ENCODE measurements at places on chromosomes 3 and 15.

DNA sequence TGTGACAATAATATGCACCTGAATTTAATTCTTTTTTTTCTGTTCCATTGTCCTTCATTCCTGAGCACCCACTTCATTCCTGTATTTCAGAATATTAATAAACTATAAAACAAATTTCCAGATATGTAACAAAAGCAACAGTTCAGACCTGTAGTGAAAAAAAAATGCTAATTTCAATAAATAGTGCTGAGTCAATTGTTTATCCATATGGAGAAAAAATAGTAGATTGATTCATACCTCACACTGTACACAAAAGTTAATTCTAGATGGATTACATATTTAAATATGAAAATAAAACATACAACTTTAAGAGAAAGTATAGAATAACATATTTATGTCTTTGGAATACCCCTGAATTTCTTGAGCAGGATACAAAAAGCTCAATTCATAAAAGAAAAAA is 43.9 kb upstream of the KCNH8 start:
- DNase-seq: no peak

- no peak for DNase-seq
These were observed 108.2 kb downstream of the TBL1XR1 start for GRCh38 chr3:177089110-177089509.

- no peak for DNase-seq
These were observed 204.3 kb downstream of the BBX start for GRCh38 chr3:107727102-107727501.

- DNase-seq: no peak
These were observed 8.2 kb upstream of the LCTL start for GRCh38 chr15:66573719-66574595.

DNA sequence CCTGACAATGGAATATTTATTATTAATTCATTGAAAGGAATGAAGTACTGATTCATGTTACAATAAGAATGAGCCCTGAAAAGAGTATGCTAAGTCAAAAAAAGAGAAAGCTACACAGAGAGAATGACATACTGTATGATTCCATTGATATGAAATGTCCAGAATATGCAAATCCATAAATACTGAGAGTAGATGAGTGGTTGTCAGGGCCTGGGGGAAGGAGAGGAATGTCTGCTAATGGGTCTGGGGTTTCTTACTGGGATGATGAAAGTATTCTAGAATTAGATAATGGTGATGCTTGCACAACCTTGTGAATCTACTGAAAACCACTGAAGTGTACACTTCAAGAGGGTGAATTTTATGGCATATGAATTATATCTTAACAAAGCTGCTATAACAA is 79.9 kb upstream of the HACD2 start:
- no peak for DNase-seq

GRCh38 chr15:68550498-68551295 is 28.1 kb upstream of the CORO2B start:
- peak; percentile 87 for DNase-seq

DNA sequence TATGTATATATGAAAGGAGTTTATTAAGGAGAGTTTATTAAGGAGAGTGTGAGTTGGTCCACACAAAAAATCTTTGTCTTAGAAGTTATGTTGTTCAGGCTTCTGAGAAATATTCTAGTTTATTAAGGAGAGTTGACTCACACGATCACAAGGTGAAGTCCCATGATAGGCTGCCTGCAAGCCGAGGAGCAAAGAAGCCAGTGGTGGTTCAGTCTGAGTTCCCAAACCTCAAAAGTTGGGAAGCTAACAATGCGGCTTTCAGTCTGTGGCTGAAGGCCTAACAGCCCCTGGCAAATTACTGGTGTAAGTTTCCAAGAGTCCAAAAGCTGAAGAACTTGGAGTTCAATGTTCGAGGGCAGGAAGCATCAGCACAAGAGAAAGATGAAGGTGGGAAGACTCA is 42.4 kb upstream of the DAZL start:
- no peak for DNase-seq

- no peak for DNase-seq
These were observed 13.9 kb downstream of the UPK1B start for GRCh38 chr3:119187266-119187665.

DNA sequence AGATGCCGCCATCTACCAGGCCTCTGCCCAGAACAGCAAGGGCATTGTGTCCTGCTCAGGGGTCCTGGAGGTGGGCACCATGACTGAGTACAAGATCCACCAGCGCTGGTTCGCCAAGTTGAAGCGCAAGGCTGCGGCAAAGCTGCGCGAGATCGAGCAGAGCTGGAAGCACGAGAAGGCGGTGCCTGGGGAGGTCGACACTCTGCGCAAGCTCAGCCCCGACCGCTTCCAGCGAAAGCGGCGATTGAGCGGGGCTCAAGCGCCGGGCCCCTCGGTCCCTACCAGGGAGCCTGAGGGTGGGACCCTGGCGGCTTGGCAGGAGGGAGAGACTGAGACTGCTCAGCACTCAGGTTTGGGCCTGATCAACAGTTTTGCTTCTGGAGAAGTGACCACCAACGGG is 22.6 kb downstream of the ALPK3 start:
- no peak for DNase-seq

GRCh38 chr3:25457671-25458419 is 29.8 kb downstream of the RARB start:
- DNase-seq: no peak

DNA sequence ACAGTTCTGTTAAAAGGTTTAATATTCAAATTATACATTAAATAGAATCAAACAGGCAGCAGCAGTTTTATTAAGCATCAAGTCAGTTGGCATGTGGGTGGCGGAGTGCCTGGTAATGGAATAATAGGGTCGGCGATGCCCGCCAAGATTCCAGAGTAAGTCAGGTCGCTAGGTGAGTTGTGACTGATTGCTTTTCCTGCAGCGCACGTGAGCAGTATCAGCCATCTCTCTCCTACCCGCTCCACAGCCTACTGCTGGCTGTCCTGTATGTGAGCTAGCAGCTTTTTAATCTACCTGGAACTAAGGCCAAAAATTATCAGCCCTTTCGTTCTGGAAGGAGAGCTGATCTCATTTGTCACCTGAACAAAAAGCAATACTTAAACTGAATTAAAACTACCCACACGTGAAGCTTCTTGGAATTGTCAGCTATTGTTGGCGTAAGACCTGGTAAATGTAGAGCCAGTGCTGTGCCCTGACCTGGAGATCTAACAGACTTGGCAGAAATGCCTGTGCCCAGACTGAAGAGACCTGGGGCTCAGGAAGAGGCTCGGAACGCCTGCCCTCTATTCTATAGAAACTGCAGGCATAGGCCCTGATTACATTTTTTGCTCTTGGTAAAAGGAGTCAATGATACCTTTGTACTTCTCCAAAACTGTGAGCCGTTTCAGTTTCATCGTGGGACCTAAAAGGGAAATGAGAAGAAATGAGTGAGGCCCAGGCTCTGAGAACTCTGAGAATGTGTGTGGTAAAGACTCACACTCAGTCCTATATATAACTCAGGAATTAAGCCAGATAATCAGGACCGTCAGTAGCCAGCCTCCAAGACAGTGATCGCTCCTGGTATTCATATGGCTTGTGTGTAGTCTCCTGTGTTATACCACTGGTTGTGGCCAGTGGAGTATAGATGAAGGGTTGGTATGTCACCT is 21.9 kb downstream of the IDH3A start:
- no peak for DNase-seq

DNA sequence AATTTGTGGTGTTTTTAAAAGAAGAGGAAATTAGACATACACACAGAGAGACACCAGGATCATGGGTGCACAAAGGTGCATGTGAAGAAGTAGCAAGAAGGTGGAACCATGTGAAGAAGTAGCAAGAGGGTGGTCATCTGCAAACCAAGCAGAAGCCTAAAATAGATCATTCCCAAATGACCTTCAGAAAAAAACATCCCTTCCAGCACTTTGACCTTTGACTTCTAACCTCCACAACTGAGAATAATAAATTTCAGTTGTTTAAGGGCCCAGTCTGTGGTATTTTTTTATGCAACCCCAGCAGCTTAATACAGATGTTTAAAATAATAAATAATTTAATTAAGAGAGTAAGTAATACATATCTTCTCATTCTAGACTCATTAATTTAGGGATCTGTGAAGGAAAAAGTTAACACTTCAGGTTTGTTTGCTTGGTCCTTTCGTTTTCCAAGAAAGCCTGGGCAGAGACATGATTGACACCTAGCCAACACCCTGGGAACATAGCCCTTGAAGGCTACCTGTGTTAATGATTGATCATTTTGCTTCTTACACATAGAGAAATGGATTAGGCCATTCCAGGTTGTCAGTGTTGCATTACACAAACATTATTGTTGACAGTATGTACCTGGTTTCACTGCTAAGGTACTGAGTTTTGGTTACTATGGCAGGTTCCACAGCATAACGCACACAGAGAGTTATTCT is 1331.2 kb upstream of the GBE1 start:
- DNase-seq: no peak

GRCh38 chr15:38040615-38041014 is 106.2 kb downstream of the TMCO5A start:
- DNase-seq: no peak

DNA sequence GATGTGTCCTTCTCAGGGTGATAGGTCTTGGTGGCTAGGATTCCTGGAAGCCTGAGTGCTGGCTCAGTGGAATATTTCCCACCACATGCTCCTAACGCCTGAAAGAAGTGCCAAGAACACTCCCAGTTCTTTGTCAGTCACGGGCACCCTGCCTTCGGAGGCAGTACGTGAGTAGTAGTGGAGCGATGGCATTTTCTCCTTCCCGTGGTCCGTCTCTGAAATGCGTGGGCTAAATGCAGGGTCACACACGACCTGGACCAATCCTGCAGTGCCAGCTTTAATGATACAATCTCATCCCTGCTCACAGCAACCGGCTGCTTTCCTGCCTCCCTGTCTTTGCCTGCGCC is 14.5 kb downstream of the H1-8 start:
- no peak for DNase-seq

DNA sequence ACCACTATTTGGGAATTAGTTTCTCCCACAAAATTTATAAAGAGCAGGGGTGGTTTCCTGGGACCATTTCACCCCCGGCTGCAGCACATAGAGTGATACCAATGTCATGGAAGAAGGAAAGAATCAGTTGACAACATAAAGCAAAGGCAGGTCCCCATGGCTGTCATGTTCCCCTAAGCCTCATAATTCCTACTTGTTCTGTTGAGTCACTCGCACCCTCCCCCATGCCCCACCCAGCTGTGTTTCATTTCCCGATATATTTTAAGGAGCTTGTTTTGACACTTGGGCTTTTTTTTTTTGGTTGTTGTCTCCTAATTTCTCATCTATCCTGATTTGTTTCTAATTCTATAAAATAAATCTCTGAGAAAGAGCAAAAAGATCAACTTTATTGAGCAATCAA is 24.9 kb downstream of the ERC2 start:
- DNase-seq: no peak

GRCh38 chr15:55434989-55435825 is 26.9 kb downstream of the PIERCE2 start:
- no peak for DNase-seq

DNA sequence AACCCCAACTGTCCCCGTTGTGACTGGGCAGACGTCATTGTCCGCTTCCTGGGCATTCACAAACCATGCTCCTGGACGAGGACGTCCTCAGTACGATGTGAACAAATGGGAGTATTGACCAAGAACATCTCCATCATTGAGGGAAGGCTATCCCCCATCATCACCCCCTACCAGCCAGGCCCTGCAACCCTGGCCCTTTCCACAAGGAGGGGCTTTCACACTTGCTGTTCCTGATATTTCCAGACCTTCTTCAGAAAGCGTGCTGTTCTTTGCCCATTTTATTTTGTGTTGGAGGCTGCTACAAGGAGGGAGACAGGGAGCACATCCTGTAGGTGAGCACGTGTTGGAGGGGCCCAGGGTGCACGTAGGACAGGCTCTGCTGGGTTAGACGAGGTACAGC is 277.0 kb upstream of the LRRC3B start:
- no peak for DNase-seq

Data from activated CD4-positive, alpha-beta T cell treated with anti-CD3 and anti-CD28 coated beads for 48 hours (primary cell).